ENCODE measurements at places on chromosomes 11 and 22.

DNA sequence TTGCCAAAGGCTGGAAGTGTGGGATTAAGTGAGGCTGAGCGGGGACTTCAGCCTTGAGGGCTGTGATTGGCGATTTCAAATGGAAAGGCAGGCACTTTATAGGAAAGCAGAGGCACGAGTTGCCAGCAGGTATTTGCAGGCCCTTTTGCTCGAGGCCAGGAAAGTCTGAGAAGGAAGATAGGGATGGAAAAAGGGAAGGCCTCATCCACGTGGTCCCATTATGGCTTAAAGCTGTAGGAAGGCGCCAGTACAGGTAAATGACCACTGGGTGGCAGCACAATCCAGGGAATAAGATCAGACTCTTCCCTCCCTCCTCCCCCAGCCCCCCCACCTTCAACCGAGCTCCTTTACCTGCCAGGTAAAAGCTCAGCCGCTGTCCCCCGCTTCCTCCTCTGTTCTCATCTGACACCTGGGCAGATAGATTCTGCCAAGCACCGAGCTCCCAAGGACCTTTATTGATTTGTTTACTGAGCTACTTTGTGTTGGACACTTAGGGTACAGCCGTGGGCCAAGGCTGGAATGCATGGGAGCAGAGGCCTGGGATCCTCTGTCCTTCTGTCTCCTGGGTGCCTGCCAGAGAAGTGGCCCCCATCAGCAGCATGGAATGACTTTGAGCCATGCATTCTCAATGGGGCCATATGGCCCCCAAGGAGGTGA is 7.5 kb downstream of the P2RX3 start:
- peak; percentile 77 for DNase-seq

DNA sequence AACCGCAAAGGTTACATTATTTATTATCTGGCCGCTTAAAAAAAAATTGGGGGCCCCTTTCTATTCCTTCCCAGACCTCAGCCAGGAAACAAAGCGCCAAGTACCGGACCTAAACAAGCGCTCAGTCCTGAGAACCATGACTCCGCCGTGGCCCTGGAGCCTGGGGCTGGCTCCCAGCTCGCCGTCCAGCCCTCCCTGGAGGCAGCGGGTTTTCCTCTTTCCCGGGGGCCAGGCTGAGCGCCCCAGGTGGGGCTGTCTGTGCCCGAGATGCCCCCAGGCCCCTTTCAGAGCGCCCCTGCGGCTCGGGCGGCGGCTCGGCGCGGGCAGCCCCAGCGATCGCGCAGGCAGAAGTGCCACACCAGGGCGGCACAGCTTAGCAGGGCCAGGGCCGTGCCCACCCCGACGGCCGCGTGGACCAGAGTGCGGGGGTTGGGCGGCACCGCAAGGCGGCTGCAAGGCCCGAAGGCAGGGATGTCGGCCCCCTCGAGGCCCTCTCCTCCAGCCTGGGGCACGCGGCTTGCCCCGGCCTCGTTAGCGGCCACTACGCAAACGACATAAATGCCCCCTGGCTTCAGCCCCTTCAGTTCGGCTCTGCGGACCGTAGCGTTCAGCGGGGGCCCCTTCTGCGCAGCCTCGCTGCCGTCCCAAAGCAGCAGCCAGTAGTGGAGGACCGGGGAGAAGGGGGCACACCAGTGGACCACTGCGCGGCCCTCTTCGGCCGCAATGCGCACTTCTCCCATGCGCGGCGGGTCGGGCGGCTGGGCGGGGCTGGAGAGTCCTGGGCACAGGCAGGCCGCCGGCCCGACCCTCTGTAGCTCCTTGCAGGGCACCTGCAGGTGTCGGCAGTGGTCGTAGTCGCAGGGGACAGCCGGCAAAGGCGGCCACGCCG is 1.6 kb downstream of the LRRN4CL start:
- no peak for DNase-seq

DNA sequence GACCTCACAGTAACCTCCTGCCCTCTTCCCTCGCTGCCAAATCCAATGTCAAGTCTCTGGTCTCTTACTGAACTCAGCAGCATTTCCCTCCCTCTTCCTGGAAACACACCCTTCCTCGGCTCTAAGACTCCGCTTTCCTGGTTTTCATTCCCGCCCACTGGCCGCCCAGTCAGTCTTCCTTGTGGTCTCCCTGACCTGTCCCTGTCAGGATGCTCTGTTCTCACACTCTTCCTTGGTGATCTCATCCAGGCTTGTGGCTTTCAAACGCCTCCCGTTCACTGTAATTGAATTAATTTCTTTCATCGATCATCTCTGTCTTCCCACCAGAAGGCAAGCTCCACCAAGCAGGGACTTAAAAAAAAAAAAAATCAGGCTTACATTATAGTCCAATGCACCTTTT is 33.5 kb downstream of the MYO18B start:
- no peak for DNase-seq

DNA sequence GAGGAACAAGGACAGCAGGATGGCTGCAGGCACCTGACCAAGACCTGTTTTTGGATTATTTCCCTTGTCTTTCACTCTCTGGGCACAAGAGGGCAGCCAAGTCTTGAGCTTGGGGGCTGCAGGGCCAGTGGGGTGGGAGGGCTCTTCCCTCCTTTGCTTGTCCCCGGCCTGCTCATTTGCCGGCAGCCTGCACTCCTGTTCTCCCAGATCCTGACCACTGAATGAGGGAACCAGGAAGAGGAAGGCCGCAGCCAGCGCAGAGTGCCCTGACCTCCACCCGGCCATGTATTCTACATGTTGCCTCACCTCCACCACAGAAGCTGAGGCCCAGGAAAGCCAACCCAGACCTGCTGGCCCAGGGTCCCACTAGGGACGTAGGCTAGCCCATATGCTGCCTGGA is 15.5 kb upstream of the NNMT start:
- DNase-seq: peak; percentile 94

- no peak for DNase-seq
Measured at GRCh38 chr11:3229673-3230630, 2.3 kb downstream of the MRGPRE start.
